ENCODE measurements at places on chromosomes 13 and 19. TPM values are rescaled to one million over a fixed set of nuclear protein-coding genes. Genes with fewer than 3 reads are reported as not detected.

PLIN5 gene
- 0.14 TPM for total RNA-seq

SERTAD1 gene
- total RNA-seq, result 36.6 TPM

IGFL3 gene
- 0.88 TPM for total RNA-seq

SPACA7 gene
- total RNA-seq, result not detected

ZNF701 gene
- total RNA-seq, result 2.9 TPM

MIR17HG gene
- 3.7 TPM for total RNA-seq

HIPK4 gene
- total RNA-seq, result not detected

ELSPBP1 gene
- total RNA-seq, result not detected

GPR183 gene
- total RNA-seq, result 0.07 TPM

CRLF1 gene
- total RNA-seq, result 2.4 TPM

TMPRSS9 gene
- 0.05 TPM for total RNA-seq

SYT3 gene
- not detected for total RNA-seq

PGLYRP2 gene
- not detected for total RNA-seq

THAP8 gene
- total RNA-seq, result 6.8 TPM

CEBPA gene
- 27.0 TPM for total RNA-seq

TOMM40 gene
- 125 TPM for total RNA-seq

ZNF560 gene
- total RNA-seq, result not detected

LILRB5 gene
- total RNA-seq, result not detected

GPR12 gene
- not detected for total RNA-seq

ZNF878 gene
- 0.21 TPM for total RNA-seq

Measured in airway epithelial cell (primary cell).